ENCODE measurements at places on chromosomes 12 and 14. TPM values are rescaled to one million over a fixed set of nuclear protein-coding genes. Genes with fewer than 3 reads are reported as not detected.

DNA sequence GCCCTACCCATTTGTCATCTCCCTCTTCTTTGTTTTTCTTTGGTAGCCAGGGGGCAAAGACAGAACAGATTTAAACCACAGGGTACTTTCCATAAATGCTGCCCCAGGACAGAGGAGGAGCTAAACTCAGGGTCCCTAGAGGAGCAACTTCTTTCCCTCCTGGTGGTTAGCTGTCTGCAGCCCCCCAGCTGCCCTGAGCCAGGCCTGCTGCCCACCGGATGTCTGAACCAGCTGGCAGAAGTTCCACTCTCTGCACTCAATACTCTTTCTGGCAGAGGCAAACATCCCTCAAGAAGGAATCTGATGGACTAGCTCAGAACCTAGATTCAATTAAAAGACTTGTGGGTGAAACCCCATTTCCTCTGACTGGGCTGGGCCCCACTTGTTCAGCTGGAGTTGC lies 10.7 kb downstream of the VDR start:
- peaks cover 4% of the 10 kb centered on the region for H3K4me1 ChIP-seq
- DNase-seq: no peak
- no peaks in the 10 kb centered on the region for H3K36me3 ChIP-seq
- H3K4me3 ChIP-seq: no peak overlapping the region
- no peak overlapping the region for H3K27ac ChIP-seq
- H3K27me3 ChIP-seq: peaks cover 2% of the 10 kb centered on the region

DNA sequence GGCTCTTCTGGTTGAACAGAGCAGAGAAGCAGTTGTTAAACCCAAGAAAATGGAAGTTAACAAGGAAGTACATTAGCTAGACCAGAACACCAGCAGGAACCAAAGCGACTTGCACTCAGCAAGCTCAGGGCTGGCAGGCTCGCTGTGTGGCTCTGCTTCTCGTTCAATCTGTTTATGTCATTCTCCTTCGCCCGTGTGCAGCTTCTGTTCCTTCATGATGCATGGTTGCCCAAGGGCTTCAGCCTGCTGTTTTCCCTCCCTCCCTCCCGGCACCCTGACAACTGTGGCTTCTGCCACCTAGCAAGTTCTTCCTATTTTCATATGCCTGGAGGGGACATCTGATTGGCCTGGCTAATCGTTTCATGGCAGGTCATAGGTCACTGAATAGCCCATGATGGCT lies 25.3 kb downstream of the PIGH start:
- no peak overlapping the region for H3K27ac ChIP-seq
- H3K27me3 ChIP-seq: no peaks in the 10 kb centered on the region
- no peak overlapping the region for H3K4me3 ChIP-seq
- H3K36me3 ChIP-seq: no peaks in the 10 kb centered on the region
- DNase-seq: no peak

- H3K4me3 ChIP-seq: peak overlapping the region; percentile 18
- peak; percentile 9 for DNase-seq
- peaks cover 24% of the 10 kb centered on the region for H3K27me3 ChIP-seq
Observed at GRCh38 chr14:36271939-36272907, 48.2 kb downstream of the MBIP start.

DNA sequence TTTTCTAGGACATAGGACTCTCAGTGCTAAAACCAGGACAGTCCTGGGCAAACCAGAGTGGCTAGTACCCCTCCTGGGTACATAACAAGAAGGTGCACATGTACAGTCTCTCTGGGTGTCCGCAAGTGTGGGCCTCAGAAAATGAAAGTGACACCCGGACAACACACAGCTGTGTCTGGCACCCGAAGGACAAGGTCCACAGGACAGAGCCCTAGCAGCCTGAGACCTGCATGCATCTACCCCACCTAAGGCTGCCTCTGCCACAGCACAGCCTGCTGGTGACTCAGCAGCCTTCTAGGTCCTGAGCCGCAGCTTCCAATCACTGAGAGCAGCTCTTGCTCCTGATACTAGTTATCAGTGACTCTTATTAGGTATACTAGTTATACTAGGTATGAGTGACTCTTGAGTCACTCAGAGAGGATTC lies 784.1 kb upstream of the TBX3 start:
- no peak overlapping the region for H3K27ac ChIP-seq
- H3K4me3 ChIP-seq: no peak overlapping the region
- no peaks in the 10 kb centered on the region for H3K4me1 ChIP-seq
- no peak for DNase-seq
- H3K27me3 ChIP-seq: no peaks in the 10 kb centered on the region

CELA1 gene
- not detected for total RNA-seq

Measured in muscle of leg (tissue), 16 donors.